ENCODE measurements at places on chromosomes 7 and 10.

DNA sequence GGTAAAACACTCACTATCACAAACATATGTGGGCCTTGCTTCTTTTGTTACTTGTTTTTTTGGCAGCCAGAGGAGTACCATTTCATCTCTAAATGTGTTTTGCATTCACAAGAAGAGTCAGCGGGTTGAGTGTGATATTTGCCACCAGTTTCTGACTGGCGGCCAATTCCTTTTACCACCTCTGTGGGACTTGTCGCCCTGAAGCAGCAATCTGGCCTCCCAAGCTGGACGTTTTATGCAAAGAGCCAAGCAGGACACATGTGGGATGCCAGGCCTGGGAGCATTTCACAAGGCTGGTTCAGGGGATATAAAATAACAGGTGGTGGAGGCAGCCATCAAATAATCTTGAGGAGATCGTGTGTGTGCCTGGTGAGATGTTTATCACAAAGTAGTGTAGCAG is 61.8 kb upstream of the TRIL start:
- no peak for DNase-seq

DNA sequence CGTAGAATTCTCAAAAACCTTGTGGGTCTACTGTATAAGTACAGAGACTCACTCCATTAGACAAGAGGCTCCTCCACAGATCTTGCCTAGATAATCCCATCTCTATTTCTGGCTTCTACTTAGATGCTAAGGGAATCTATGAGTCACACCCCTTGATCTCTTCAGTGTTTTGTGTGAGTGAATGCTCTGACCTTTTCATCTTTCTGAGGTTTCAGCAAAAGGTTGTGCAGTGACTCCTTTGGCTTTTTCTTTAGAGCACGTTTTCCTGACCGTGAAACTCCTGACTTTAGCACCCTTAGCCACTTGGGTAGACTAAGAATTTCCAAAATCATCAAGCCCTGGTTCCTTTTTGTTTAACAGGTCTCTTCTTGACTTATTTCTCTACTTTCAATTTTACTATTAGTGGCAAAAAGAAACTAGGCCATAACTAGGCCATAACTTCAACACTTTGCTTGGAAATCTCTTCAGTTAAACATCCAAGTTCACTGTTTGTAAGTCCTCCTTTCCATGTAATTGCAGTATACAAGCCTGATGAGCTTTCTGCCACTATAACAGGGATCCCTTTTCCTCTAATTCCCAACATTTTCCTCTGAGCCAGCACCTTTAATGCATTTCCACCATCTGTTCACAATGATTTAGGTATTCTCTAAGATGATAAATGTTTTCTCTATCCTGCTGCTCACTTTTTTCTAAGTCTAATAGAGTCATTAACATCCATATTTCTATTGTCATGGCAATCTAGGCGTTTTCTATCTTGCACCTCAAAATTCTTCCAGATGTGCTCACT is 19.4 kb downstream of the COPG2 start:
- no peak for DNase-seq

DNA sequence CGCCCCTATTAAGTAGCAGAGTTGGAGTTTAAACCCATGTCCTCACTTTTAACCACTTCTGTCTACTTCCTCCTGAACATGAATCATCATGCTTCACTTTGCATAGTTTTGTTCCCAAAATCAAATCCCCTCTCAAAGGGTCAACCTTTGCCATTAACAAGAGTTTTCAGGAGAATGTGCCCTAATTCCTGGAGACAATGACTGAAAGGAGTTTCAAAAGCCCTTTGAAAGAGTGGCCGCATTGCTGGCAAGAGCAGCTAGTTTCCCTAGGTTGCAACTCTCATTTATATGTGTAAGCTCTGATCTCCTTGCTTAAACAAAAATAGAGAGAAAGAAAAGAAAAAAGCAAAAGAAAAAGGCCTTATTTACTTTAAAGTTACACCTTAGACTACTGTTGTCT is 9.2 kb downstream of the LGI1 start:
- DNase-seq, result no peak

DNA sequence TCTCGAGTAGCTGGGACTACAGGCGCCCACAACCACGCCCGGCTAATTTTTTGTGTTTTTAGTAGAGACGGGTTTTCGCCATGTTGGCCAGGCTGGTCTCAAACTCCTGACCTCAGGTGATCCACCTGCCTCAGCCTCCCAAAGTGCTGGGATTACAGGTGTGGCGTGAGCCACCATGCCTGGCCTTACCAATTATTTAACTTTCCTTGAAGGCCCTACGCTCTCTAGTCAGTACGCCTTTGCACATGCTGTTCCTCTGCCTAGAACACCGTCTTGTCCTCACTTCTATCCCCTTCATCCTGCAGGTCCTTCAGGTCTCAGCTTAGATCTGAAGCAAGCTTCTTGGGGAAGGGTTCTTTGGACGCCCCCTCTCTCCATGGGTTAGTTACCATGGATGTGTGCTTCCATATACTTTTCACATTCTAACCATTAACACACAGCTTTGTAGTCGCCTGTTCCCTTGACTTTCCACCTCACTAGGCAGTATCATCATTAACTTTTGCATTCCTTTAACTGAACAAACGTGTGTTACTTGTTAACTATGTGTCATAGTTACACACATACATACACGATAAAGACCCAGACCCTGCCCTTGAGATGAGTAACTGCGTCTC is 592 bp upstream of the ATP6V1F start:
- no peak for DNase-seq

GRCh38 chr10:50231515-50232260 is 19.6 kb downstream of the ASAH2 start:
- DNase-seq, result no peak

- DNase-seq, result no peak
Observed at GRCh38 chr7:87155788-87156187, 3.5 kb downstream of the DMTF1 start.

GRCh38 chr7:770741-771166 is 43.7 kb upstream of the PRKAR1B start:
- no peak for DNase-seq

DNA sequence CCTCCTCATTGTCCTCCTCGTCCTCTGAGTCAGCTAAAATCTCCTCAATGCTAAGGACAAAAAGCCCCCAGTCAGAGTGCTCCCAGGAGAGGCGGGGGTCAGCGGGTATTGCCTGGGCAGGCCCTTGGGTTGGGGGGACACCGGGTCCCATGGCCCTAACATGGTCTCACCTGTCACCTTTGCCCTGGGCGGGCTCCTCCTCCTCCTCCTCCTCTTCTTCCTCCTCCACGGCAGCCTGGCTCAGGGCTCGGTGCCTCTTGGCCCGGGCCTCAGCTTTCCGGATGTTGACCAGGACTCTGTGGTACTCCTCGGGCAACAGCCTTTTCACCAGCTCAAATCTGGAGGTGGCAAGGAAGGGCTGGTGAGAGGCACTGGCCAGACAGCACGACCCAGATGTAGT is 32.0 kb upstream of the FRAT2 start:
- no peak for DNase-seq

DNA sequence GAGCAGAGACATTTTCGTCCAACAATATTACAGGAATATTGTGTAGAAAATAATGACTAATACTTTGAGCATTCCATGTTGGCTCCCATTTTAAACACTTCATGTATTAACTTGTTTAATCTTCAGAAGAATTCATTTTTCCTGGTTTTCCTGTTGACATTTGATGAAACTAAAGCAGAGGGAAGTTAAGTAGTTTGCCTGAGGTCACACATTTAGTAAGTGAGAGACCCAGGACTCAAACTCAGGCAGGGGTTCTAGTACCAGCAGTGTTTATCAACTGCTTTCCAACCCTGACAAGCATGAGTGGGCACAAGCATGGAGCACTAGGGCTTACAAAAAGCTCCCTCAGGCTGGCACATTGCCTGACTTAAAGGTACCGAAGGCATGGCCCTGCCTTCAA is 719.1 kb downstream of the AUTS2 start:
- DNase-seq, result no peak

- DNase-seq, result no peak
Observed at GRCh38 chr10:75497997-75498883, 66.8 kb downstream of the LRMDA start.

- no peak for DNase-seq
Observed at GRCh38 chr7:158083526-158084310, 503.9 kb downstream of the PTPRN2 start.

- no peak for DNase-seq
Observed at GRCh38 chr10:1308962-1309616, 252.9 kb downstream of the WDR37 start.

DNA sequence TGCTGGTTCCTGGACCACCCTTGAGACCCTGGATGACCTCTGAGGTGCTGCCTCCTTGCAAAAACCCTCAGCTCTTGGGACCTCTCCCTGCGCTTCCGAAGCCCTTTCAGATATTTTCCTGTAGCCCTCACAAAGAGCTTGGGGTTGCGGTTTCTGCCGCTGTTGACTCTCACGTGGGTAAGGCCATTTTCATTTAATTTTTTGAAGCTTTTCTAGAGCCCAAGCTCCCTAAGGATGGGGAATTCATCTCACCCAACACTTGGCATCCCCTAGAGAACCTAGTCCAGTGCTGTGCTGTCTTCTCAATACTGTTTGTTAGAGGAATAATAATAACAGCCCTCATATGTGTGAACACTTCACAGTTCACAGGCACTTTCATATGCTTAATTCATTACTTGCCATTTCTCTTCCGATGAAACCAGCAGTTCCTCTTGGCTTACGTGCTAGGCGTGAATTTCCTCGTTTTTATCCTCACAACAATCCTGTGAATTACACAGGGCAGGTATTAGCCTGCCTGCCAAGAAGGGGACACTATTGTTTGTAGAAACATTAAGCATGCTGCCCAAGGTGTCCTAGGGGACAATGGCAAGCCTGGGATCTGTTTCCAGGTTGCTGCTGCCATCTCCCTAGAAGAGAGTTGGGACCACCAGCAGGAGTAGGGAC is 71.6 kb upstream of the CTBP2 start:
- no peak for DNase-seq

GRCh38 chr10:77281719-77282118 is 355.9 kb downstream of the KCNMA1 start:
- DNase-seq, result no peak

GRCh38 chr10:29925771-29926692 is 133.4 kb downstream of the JCAD start:
- DNase-seq, result no peak

DNA sequence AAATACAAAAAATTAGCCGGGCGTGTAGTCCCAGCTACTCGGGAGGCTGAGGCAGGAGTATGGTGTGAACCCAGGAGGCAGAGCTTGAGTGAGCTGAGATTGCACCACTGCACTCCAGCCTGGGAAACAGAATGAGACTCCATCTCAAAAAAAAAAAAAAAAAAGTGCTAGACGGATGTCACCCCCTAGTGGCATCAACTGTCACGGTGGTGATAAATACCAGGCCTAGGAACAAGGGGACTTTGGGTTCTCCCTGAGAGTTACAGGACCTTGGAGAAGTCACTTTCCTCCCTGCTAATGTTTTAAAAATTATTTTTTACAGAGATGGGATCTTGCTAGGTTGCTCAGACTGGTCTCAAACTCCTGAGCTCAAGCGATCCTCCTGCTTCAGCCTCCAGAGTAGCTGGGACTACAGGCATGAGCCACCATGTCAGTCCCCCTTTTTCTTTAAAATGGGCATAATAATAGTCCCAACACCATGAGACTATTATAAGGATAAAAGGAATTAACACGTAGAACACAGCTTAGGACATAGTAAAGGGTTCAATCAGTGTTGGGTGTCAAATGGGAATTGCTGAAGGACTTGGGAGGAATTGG is 2.6 kb upstream of the TMEM130 start:
- no peak for DNase-seq

DNA sequence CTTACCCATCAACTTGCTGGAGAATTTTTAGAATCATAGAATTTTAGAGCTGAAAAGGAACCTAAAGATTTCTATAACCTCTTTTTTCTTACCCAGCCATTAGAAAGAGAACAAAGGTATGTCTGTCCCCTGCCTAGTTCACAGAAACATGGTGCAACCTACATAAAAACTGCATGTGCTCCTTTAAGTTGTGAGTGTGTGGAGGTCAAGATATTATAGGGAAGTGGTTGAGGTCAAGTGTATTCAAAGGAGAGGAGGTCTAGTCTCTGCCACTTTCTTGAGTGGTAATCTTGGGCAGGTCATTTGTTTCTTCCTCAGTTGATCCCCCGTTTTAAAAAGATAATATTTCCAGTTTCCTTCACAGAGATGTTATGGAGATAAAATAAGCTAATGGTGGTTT is 6.4 kb downstream of the UBTD1 start:
- no peak for DNase-seq

DNA sequence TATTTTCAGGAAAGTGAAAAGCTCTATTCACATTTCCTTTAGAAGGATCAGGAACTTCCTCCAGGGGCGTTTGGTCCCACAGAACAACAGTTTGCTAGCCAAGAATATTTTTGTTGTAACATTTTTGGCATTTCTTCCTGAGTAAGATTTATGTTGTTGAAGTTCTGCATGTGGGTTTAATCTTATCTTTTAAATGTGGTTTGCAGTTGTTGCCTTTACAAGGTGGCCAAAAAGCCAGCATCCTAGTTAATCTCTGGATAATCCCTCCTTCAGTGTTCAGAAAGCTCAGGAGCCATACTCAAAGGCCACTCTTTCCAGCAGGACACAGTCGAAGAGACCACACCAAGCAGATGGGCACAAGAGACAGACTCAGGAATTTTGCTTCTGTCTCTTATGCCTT is 30.0 kb downstream of the SLC26A4 start:
- DNase-seq, result no peak

DNA sequence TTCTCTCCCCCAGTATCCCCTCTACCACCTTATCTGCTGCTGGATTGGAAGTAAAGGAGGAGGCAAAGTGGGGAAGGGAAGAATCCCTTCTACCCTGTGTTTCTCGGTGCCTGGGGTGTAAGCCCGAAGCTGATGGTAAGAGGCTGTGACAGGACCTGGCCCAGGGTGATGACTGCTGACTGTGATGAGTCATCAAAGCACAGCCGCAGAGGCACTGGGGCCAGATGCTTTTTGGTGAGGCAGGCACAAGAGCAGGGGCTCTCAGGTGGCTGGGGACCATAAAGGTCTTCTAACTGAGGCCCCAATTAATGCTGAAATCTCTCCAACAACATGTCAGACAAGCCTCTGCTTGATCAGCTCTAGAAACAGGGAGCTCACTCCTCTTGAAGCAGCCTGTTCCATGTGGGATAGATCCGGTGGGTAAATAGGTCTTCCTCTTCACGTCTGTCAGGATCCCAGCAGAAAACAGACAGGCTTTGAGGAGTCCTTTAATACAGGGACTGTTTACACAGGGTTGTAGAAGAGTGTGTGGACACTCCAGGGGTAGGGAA is 86.1 kb upstream of the PCBD1 start:
- no peak for DNase-seq

- no peak for DNase-seq
Observed at GRCh38 chr7:645606-646005, 80.9 kb upstream of the DNAAF5 start.
